ENCODE measurements at places on chromosomes 6 and 20.

GRCh38 chr6:41823178-41823577 lies 35.7 kb downstream of the TOMM6 start:
- DNase-seq = no peak

DNA sequence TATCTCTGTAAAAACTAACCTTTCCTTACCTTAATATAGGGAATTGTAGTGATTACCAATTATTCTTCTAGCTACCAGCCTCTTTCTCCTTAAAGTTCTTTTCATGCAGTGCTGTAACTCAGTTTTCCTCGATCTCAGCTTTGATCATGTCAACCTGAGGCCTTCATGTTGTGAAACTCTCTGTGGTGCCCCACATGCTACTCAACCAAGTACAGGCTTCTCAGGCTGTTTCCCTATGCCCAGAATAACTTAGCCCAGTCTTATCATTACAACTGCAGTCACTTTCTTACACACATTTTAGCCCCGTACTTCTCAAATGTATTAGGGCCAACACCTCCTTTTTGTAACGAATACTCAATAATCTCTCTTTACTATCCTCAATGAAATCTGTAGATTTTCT lies 90.1 kb upstream of the SUPT3H start:
- no peak for DNase-seq

- no peak for DNase-seq
These were observed 43.2 kb upstream of the BMP5 start for GRCh38 chr6:55918639-55919038.

GRCh38 chr20:63494420-63495166 lies 4.3 kb downstream of the EEF1A2 start:
- DNase-seq = no peak

GRCh38 chr6:53605543-53606235 lies 59.9 kb downstream of the KLHL31 start:
- DNase-seq = no peak

DNA sequence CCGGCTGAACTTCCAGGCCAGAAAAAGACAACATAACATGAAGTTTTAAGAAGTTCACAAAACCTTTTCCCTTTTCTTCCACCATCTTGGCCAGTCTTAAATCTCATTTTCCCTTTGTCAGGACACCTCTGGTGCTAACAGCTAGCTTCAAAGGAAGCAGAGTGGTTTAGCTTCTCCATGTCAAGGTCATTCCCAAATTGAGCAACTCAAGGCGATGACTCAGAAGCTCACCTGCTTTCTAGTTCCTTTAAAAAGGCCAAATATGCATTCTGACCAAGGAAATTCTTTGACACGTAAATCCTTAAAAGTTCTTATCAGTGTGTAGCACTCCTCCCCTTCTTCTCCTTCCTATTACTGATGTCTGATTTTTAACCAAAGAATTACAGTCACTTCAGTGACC lies 69.6 kb upstream of the VGLL2 start:
- DNase-seq = no peak

All from NCI-H1436 treated with DMSO at 0.1 percent for 48 hours (cell line).